ENCODE measurements at places on chromosomes 4 and X.

DNA sequence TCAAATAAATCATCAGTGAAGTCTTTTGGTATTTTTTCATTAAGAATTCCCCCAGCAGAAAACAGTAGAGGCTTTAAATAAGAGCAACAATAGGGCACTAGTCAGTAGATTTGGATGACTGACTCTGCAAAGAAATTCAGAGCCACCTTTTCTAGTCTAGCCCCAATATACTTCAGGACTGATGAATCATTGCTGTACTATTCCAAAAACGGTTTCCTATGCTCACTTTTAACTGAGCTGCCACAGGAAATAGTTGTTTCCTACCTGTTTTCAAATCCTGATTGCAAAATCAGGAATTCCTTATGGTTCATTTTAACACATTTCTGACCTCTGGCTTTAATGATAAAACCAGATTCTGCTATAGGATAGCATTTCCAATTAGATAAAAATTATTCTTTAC is 171.6 kb downstream of the NR3C2 start:
- no peak for DNase-seq

- DNase-seq = peak; percentile 71
These were observed 391 bp upstream of the PHKA1 start for GRCh38 chrX:72714478-72714916.

GRCh38 chrX:119236623-119237561 is 807 bp downstream of the PGRMC1 start:
- DNase-seq = peak; percentile 66

DNA sequence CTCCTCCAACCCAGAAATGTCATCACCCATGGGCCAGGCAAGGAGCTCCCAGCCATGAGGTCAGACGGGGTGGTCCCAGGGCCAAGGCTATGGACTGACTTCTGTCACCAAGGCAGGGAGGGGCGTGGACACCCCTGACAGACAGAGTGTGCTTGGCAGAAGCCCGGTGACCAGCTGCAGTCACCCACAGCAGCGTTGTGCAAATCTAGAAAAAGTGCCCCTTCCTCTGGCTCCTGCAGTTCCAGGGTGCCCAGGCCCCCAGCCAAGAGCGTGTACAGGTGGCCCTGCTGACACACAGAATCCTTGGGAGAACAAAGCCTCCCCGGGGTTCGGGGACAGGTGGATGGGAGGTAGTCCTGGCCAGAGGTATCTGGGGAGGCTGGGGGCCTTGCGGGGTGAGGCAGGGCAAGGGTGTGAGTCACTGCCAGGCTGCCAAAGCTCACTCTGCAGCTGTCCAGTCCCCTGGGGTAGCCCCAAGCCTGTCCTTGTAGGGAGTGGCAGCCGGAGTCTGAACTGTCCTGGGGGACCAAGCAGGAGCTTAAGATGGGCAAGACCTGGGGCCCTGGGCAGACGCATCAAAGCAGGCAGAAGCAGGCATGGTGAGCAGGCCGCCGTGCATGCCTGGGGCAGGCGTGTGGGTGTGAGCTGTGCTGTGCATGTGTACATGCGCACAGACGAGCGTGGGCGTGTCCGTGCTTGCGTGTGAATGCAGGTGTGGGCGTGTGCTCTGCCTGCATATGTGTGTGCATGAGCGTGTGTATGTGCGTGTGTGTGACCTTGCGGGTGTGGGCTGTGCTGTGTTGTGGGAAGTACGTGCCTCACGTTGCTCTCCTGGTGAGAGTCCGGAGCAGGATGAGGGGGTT is 3.3 kb downstream of the MYL5 start:
- DNase-seq = no peak

- no peak for DNase-seq
These were observed 103.1 kb upstream of the PCDH7 start for GRCh38 chr4:30616942-30617646.

DNA sequence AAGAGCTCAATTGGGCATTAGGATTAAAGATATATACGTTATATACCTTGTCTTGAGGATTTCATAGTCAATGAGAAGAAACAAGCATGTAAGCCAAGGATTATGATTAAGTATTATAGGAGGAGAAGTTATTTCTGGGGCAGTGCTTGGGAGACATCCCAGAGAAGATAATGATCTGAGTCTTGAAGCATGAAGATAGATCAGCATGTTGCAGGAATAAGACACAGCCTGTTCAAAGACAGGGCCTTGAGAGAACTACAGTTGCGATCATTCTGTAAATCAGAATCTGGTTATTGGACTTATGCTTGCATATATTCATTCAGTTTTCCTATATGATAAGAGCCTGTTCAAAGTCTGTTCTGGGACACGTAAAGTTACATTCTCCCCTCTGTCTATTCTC is 862.2 kb upstream of the FTHL17 start:
- no peak for DNase-seq

DNA sequence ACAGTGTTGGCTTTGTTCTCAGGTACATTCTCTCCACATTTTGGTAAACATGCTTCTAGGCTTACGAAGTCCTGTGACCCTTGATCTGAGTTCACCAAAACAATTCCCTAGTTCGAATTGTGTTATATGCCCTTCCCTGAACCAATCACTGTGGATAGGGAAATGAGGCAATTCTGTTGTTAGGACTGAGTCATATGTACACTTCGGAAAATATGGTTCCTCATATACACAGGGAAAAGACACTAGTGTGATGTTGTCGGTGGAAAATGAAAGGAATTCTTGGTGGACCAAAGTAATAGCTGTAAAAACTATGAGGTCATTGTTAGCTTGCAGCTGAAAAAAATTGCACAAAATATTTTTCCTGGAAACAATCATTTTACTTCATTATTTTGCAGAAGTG is 46.6 kb upstream of the MAGEC2 start:
- DNase-seq = no peak

GRCh38 chr4:93203708-93204107 is 624.8 kb upstream of the ATOH1 start:
- no peak for DNase-seq

GRCh38 chrX:38484607-38485498 is 76.5 kb upstream of the TSPAN7 start:
- DNase-seq = no peak

DNA sequence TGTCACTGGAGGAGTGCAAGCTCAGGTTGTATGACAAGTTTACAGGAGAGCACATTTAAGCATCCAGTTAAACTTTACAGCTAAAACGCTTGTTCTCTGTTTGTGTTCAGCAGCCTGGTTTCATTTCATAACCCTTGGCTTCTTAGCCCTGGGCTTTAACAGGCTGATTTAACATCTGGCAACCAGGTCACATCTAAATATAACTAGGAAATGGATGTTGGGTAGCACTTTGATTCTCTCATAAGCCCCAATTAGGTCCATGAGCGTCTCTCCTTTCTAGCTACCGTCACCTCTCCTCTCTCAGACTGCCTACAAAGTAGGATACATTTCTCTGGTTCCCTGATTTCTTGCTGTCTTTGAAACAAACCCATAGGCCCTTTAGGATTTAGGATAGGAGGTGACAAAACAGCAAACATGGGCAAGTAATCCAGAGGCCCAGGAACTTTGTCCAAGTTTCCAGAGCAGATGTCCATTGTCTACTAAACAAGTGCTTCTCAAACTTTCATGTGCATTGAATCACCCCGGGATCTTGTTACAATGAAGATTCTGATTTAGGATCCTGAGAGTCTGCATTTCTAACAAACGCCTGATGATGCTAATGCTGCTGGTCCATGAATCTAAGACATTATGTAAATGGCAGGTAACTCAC is 22.5 kb downstream of the OTUD6A start:
- no peak for DNase-seq

DNA sequence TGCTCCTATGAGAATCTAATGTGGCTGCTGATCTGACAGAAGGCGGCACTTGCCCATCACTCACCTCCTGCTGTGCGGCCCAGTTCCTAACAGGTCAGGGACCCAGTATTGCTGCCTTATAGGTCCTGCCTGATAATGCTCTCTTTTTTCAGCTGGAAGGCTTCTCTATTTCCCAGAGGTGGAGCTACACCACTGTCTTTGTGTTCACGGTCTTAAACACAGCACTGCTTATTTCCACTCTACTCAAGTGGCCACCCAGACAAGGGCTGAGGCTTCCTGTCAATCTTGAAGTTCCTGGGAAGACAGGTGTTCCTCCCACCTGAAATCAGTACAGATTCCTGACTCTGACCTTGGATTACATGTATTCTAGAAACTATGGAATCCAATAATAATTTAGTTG is 270.6 kb downstream of the NR3C2 start:
- DNase-seq = no peak

DNA sequence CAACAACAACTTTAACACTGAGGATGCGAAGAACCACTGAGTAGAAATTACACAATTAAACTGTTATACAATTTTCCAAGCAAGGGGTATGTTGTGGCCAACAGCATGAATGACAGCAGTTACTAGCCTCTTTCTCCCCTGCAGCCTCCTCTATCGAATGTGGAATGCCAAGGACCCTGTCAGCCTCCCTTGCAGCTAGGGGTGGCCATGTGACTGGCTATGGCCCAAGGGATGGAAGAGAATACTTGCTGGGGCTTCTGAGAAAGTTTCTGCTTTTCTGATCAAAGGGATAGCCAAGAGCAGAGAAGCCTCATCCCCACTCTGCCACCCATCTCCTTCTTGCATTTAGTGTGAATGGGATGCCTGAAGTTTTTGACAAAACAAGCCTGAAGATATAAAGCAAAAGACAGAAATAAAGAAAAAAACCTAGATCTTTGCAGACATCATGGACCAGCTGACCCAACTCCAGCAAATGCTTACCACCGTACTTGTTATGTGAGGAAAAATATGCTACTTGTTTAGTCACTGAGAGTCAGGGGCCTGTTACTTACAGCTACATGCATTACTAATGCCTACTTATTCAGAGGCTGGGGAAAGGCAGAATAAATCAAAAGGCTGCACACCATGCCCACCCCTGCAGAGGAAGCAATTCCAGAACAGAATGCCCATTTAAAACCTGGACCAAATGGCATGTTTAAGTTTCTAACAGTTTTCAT is 32.0 kb downstream of the DCTD start:
- no peak for DNase-seq

DNA sequence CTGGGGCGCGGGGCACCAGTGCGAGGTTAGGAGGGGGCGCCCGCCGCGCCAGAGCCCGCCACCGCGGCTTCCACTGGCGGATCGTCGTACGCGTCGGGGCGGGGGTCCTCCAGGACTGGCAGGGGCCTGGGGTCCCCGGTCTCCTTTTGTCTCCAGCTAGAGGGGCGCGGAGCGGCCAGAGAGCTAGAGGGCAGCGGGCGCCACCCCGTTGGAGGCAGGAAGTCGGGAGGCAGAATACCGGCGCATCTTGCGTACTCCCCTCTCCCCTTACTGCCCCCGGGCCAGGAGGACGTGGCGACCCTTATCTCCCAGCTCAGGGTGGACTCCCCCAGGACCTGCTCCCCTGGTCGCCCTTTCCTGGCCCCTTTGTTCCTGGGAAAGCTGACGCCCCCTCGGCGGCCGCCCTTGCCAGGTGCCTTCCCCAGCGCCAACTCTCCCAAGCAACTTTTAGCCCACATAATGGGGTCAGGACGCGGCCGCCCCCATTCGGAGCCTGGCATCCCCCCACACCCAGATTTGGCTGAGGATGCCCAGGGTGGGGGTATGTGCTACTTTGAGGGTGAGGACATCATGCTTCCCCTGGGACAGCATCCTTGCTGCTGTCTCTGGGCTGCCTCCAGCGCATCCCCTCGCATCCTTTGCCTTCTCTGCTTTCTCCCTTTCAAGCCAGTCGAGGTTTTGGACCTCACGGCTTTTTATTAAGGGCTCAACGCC is 933 bp downstream of the CNKSR2 start:
- no peak for DNase-seq

GRCh38 chrX:63985906-63986305 is 200.9 kb upstream of the ARHGEF9 start:
- DNase-seq = no peak

DNA sequence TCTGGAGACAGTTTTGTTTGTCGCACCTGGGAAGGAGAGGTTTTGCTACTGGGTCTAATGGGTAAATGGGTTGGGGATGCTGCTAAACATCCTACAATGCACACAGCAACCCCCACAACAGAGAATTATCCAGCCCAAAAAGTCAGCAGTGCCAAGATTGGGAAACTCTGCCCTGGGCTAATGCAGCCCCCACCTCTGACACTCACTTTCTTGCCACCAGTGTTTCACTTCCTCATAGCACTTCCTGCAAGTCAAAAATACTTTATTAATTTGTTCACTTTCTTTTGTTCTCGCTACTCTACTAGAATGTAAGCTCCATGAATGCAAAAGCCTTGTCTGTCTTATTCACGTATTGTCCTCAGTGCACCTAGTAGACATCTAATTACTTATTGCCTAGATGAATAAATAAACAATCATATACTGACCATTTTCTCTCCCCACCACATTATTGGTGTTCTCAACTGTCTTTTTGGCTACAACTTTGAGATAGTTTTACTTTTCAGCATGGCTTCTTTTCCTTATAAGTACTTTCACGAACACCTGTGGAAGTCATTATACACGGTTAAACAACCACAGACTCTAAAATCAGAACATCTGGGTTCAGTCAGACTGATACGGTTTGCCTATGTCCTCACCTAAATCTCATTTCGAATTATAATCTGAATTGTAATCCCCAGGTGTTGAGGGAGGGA is 82.0 kb upstream of the PITX2 start:
- DNase-seq = no peak

- no peak for DNase-seq
These were observed 204.7 kb upstream of the JADE1 start for GRCh38 chr4:128604840-128605239.

- no peak for DNase-seq
These were observed 230.8 kb upstream of the AGTR2 start for GRCh38 chrX:115939636-115940160.

- DNase-seq = peak; percentile 79
These were observed 799.5 kb upstream of the ADGRL3 start for GRCh38 chr4:60400593-60400992.

- no peak for DNase-seq
These were observed 48.4 kb upstream of the SPANXN4 start for GRCh38 chrX:142977128-142977914.

DNA sequence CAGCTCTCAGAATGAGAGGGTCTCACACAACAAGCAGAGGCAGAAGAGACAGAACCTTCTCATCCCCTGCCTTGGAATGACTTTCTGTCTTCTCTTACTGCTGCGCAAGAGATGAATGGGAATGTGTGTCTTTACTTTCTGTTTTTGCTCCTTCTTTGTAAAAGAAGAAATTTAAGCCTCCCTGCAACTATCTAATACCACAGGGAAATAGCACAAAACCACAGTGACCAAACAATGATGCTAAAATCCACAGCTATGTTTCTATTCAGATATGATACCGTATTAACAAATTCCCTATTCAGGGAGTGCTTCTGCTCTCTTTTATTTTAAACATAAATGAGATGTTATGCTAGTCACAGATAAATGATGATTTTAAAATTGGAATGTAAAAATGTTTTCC is 173.8 kb upstream of the RAI2 start:
- DNase-seq = no peak

DNA sequence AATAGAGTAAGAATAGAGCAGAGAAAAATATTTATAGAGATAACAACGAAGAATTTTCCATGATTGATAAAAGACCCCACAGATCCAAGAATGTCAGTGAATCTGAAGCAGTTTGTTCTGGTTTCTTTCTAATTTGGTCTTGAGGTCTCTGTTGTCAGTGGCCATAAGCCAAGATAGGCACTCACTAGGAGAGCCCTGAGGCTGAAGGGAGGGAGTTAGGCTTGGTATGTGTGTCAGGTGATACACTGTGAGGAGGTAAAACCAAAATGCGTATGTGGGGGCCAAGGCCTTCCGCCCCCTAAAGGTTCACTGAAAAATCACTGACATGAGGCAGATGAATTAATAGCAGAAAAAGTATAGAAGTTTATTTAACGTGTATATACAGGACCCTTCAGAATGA is 382.3 kb upstream of the HTR2C start:
- DNase-seq = no peak

GRCh38 chr4:145178740-145179280 is 1.6 kb downstream of the OTUD4 start:
- no peak for DNase-seq

GRCh38 chr4:140777894-140778293 is 21.7 kb upstream of the TBC1D9 start:
- DNase-seq = no peak

Measured in eye (tissue), 1 donor.